ENCODE measurements at places on chromosomes 1 and 21.

DNA sequence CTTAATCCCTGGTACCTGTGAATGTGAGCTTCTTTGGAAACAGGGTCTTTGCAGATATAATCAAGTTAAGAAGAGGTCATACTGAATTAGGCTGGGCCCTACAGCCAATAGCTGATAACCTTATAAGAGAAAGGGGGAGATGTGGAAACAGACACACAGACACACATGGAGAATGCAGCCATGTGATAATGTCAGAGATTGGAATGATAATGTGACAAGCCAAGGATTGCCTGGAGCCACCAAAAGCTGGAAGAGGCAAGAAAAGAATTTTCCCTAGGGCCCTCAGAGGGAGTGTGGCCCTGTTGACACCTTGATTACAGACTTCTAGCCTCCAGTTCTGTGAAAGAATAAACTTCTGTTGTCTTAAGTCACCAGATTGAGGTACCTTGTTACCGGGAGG is 114.5 kb upstream of the SOD1 start:
- DNase-seq, result no peak

DNA sequence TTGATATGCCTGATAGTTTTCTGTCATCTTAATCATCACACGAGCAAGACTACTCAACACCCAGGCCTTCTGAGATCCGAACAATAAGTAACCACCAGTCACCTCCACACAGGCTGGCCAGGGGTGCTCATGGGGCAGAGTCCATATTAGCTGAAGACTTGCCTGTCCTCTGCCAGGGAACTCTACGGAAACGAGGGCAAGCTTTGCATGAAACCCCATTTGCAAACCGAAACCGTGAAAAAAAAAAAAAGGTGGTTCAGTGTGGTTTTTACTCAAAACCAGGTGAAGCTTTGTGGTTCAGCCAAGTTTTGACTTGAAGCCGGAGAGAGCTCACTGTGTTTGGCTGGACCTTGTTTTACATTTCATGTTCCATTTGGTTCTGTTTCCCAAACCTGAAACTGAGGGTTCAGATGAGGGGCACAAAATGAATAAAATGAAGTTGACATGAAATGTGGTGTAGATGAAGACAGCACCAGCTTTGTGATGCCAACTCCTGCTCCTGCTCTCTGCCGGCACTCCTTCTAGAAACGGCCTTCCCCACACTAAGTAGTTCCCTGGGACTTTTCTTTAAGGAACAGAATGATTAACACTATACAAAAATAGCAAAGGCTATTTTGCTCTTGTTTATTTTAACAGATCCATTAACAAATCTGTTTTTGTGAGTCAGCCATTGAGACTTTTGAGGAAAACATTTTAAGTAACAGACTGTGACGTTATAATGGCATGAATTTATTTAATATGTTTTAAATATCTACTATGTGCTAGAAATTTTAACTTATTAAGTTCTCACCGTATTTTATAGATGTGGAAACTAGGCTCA is 74.7 kb downstream of the RUNX1 start:
- peak; percentile 70 for DNase-seq

GRCh38 chr1:185894791-185895190 is 160.6 kb downstream of the HMCN1 start:
- no peak for DNase-seq

GRCh38 chr1:97893844-97894243 is 27.0 kb downstream of the DPYD start:
- DNase-seq, result no peak

DNA sequence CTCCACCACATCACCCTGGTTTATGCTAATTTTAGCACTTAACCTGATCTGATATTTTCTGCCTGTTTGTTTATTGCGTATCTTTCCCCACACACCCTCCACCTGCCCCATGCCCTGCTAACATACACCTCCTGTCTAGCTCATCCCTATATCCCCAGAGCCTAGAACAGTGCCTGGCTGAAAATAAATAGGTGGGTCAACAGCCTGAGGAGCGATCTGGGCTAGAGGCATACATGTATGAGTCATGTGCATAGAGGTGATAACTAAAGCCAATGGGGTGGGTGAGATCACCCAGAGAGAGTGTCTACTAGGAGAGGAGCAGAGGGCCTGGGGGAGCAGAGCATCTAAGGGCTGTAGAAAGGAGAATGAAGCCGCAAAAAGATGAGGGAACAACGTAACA is 2.7 kb downstream of the HTR1D start:
- DNase-seq, result no peak

- peak; percentile 31 for DNase-seq
These were observed 582 bp downstream of the SLC37A1 start for GRCh38 chr21:42513985-42514882.

- DNase-seq, result no peak
These were observed 3.6 kb upstream of the SMIM1 start for GRCh38 chr1:3768811-3769390.

GRCh38 chr1:80048716-80049115 is 1042.2 kb upstream of the ADGRL4 start:
- DNase-seq, result no peak

- no peak for DNase-seq
These were observed 88.5 kb upstream of the ETV3 start for GRCh38 chr1:157226739-157227138.

DNA sequence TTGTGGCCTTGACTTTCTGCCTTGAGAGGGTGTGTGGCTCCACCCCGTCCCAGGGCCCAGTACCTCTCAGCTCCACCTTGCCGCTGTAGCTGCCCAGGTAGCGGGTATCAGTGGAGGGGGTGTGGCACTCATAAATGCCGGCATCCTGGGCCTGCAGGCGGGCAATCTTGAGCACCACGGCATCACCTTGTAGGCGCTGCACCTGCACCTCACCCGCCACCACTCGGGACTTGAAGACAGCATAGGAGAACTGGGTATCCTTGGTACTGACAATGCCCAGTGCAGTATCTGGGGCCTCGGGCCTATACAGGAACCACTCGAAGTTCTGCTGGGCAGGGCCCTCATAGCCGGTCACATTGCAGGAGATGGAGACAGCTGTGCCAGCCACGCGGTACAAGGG is 3.6 kb downstream of the IGSF8 start:
- DNase-seq, result no peak

- no peak for DNase-seq
These were observed 4.3 kb upstream of the CCN1 start for GRCh38 chr1:85576266-85576641.

DNA sequence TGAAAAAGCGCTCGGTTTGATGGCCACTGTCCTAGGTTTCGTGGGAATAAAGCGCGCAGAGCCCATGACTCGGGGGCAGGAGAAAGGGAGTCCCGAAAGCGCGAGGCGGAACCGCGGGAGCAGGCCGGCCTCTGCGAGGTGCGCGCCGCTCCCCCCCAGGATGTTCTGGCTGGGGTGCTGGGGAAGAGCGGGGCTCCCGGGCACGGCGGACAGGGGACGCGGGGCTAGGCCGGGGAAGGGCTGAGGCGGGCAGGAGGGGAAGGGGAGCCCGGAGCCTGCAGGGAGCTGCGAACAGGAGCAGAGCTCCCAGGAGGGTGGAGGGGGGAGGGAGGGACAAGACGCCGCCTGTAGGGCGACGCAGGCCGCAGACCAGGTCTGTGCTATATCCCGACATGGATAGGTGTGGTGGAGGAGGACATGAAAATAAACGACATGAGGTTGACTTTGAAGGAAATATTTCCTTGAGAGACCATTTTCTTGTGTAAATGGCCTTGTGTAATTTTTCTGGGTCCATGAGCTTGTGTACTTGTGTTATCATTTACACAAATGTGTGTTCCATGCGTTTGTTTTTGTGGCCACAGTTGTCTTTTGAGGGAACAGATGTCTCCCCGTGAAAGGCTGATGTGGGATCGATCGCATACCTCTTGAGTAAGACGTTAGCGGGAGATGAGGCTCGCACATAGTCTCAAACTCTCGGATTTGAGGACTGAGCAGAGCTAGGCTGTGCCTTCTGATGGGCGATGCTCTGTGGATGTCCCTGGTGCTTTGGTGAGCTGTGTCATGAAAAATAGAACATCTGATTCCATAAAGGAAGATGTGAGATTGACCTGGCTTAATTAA is 1.3 kb downstream of the PCNT start:
- DNase-seq, result peak; percentile 17

DNA sequence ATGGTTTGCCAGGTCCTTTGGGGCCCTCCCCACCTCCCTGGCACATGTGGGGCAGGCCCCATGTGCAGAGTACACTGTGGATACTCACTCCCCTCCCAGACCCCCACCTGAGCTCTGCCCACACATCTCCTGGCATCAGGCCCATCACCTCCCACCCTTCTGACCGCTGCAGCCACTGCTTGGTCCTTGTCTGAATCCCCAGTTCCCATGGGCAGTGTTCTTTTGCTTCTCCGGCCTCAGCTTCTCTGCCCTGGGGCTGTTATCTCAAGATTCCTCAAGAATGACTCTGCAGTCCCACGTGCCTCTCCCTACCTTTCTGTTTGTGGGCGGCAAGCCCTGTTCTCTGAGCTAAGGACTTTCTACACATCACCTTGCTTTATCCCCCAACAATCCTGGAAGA is 187.7 kb upstream of the EDN2 start:
- no peak for DNase-seq

DNA sequence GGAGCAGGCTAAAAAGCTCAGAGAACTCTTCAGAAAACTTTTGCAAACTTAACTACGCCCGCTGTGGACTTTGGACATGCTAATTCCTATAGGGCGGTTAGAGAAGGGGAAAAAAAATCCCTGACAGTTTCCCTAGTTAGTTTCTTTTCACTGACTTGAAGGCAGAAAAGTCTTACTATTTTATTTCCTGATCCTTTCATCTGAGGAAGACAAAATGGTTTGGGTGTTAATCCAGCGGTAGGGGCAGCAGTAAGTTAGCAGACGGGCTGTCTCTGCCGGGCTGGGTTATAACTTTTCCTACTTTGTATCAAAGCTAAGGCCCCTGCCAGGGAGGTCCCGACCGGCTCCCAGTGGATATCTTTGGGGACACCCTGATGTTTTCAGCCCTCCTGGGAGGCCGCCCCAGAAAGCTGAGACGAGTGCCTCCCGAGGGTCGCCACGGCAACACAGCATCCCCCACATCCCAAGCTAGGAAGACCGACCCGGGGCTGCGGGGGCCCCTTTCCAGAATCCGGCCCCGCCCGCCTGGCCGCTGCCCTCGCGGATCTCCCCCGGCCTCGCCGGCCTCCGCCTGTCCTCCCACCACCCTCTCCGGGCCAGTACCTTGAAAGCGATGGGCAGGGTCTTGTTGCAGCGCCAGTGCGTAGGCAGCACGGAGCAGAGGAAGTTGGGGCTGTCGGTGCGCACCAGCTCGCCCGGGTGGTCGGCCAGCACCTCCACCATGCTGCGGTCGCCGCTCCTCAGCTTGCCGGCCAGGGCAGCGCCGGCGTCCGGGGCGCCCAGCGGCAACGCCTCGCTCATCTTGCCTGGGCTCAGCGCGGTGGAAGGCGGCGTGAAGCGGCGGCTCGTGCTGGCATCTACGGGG is 162.6 kb downstream of the RUNX1 start:
- no peak for DNase-seq

GRCh38 chr1:1441002-1441888 is 5.8 kb downstream of the VWA1 start:
- peak; percentile 41 for DNase-seq

DNA sequence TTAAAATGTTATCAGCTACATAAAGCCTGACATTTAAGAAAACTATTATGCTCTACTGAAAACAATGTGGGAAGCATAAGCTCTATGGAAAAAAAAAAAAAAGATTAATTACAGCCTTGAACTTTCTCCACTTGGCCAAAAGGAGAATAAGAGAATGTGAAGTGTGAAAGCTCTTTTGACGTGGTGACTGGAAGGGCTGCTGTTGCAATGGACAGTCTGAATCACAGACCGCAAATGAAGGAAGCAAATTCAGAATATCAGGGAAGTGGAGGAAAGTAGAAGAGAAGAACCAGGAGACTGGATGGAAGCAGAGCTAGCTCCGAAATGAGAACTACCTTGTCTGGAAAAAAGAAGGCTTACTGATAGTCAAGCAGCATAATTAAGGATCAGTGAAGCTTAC is 106.8 kb downstream of the AK5 start:
- no peak for DNase-seq

DNA sequence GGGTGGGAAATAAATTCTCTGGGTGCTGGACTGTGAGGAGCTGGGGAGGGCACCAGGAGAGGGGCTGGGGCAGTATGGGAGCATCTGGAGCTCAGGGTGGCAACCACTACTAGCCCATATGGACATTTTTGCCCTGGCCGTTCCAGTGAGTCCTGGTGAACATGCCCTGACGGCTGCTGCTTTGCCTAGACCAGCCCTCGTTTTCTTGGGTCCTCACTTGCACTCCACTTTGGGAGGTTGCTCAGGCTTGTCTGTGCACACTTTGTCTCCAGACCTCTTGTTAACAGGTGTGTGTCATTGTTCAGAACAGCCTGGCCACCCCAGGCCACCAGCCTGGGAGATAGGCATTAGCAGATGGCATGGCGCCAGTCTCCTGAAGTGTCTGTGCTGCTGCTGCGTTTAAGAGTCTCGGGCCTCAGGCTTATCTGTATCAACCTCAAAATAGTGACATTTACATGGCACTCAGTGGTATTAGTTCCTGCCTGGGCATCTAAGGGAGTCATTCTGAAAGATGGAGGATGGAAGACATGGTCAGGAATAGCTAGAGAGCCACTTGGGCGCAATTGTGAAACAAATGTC is 190.5 kb downstream of the PTPRU start:
- DNase-seq, result no peak

- no peak for DNase-seq
These were observed 121.4 kb downstream of the PRDM16 start for GRCh38 chr1:3190256-3191041.

DNA sequence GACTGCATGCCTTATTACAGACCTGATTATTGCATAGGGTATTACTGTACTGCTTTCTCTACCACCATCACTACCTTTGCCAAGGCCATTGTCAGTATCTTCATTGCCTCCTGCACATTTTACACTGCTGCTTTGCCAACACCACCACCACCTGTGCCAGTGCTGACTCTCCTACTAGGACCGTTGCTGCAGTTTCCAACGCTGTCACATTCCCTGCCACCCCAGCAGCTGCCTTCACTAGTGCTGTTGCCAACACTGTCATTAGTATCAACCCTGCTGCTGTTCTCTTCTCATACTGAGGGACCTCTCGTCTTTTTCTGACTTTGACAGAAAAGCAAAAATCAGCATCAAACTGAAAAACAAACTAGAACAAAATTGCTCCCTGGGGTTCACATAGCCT is 394.9 kb upstream of the B3GALT2 start:
- DNase-seq, result no peak
